ENCODE measurements at places on chromosomes 16 and 17.
A peak's percentile ranks its signal among the peaks of the same experiment; 100 is the strongest.

DNA sequence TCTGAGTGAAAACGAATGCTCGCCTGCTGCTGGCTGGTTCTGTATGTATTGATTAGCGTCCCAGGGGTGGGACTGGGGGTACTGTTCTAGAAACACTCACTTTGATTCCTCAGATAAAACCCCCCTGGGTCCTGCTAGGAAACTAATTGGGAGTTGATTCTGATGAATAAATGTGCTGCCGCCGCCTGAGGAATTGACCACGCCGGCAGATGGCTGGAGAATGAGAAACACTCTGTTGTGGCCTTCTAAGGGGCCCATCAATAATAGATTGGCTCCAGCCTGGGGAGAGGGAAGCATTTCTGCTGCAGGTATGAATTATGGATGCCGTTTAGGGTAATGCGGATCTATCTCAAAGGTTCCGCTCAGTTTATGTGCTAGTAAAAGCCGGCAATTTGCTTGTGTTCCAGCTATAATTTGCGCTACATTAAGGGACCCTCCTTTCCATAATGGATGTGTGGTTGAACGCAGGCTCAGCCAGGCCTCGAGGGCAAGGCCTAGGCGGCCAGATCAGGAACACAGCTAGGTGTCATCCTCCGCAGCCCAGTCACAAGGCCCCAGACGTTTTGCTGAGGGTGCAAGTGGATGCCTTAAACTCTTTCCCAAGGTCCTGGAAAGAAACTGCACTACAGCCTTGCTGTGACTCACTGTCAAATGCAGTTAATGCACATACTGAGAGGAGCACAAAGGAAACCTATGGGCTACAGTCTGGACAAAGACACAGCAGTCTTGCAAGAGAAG, 132.2 kb upstream of the HS3ST2 start:
- no peak for ATAC-seq

DNA sequence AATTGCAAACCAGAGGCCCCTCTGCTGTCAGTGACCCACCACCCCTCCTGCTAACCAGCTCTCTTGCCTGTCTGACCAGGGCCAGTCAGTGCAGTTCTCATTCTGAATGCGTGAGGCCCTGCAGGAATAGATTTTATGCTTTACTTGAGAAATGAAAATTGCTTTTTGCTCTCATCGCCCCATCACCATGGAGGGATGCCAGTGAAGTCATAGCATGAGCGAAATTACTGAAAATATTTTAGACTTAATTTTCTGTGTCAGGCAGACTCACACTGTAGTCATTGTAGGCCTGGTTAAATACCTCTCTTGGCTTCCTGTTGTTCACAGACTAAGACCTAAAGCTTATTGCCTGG, 490.5 kb upstream of the CDH5 start:
- ATAC-seq, result no peak

DNA sequence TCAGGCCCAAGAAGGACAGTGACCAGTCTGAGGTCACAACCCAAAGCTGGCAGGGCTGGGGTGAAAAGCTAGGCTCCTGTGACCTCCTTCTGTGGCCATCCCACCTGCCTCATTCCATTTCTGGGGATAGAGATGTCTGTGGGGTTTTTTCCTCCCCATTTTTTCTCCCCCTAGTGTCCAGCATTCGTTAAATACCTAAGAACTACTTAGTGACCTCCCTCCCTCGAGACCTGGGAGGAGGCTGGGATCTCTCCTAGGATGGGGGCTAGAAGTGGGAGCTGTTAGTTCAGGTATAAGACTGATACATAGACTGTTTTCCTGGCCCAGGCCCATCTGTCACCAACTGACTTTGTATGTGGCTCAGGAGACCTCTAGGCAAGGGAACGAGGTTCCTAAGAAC, 20.5 kb upstream of the STAC2 start:
- ATAC-seq, result no peak

DNA sequence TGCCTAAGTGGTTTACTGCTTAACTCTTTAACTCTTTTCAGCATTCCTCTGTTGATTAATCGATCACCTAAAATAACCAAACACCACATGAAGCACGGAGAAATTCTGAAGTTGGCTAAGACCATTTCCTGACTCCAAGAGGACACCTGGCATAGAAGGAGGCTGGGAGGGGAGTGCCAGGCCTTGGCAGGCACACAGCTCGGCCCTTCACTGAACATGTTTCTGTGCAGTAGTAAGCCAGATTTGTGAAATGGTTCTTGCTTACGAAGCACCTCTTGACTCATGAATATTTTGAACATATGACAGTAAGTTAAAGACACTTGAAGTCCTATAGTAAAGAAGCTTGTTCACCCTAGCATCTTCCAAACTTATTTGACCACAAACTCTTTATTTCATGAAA, 82.3 kb downstream of the FOXL1 start:
- no peak for ATAC-seq

DNA sequence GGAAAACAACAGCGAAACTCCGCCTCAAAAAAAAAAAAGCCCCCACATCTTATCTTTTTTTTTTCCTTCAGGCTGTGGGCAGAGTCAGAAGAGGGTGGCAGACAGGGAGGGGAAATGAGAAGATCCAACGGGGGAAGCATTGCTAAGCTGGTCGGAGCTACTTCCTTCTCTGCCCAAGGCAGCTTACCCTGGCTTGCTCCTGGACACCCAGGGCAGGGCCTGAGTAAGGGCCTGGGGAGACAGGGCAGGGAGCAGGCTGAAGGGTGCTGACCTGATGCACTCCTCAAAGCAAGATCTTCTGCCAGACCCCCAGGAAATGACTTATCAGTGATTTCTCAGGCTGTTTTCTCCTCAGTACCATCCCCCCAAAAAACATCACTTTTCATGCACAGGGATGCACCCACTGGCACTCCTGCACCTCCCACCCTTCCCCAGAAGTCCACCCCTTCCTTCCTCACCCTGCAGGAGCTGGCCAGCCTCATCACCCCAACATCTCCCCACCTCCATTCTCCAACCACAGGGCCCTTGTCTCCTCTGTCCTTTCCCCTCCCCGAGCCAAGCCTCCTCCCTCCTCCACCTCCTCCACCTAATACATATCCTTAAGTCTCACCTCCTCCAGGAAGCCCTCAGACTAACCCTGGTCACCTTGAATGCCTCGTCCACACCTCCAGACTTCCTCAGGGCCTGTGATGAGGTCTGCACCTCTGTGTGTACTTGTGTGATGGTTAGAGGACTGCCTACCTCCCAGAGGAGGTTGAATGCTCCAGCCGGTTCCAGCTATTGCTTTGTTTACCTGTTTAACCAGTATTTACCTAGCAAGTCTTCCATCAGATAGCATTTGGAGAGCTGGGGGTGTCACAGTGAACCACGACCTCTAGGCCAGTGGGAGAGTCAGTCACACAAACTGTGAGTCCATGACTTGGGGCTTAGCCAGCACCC, 1.2 kb upstream of the HBA1 start:
- ATAC-seq, result no peak

DNA sequence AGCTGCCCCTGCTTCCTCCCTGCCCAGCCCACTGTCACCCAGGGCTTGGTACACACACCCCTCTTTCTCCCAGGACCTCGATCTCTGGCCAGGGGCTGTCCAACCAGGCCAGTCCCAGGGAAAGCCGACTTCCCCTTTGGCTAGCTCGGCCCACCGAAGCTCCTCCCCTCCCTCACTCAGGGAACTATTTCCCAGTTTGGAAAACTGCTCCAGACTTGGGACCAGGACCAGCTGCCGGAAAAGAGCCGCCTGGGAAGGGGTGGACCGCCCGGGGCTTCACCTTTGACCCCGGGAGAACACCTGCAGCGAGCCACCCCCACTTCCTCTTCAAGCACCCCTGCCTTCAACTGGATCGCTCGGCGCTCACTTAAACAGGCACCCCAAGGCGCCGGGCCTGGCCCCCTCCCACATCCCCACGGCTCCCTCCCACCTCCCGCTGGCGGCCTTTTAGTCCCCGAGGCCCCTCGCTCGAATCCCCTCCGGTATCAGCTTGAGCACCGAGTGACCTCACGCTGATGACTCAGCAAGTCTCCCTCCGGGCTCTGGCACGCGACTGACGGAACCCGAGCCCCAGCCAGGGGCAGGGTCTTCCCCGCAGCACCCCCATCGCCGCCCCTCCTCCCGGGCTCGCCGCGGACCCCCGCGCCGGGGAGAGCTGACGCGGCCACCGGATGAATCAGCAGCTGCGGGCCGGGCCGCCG, 934 bp downstream of the MAFG start:
- peak; percentile 65 for ATAC-seq

- ATAC-seq, result no peak
Observed at GRCh38 chr16:77660311-77660710, 62.0 kb upstream of the NUDT7 start.

GRCh38 chr17:66793814-66794213, 41.1 kb upstream of the CACNG5 start:
- no peak for ATAC-seq

GRCh38 chr16:21568502-21569189, 30.7 kb upstream of the METTL9 start:
- no peak for ATAC-seq

GRCh38 chr16:78988361-78988969, 612.1 kb downstream of the MAF start:
- no peak for ATAC-seq

- no peak for ATAC-seq
Observed at GRCh38 chr16:88088161-88088581, 136.9 kb downstream of the BANP start.

- ATAC-seq, result no peak
Observed at GRCh38 chr16:62167551-62167950, 131.3 kb upstream of the CDH8 start.

DNA sequence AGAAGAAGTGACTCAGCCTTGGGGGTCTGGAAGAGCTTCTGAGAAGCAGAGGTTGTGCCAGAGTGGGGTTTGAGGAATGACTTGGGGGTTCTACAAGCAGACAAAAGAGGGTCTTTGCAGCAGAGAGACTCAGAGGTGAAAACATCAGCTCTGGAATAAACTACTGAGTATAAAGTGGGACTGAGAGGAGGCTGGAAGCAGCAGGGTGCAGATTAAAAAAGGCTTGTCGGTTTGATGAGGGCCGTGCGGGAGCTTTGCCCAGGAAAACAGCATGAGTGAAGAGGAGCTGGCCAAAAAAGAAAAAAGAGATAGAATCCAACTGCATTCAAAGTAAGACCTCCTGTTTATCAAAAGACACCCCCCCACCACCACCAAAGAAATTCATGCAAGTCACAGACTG, 13.1 kb upstream of the ACE start:
- no peak for ATAC-seq

GRCh38 chr16:89502081-89502843, 5.9 kb upstream of the SPG7 start:
- no peak for ATAC-seq

GRCh38 chr17:37458805-37459204, 30.9 kb upstream of the DUSP14 start:
- ATAC-seq, result no peak

DNA sequence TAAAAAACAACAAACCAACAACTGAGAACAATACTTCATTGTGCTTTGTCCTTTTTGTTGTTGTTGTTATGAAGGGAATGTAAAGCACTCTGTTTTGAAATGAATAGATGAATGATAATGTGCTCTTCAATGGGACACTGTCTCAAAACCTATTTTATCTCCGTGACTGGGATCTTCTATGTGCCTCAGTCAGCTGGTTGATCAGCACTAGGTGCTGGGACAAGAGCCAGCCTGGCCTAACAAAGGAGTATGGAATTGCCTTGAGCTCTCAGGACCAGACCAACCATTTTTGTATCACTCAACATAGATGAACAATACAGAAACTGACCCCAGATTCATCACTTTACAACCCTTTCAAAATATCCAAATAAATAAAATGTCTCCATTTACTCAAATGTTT, 440.2 kb downstream of the KCNJ2 start:
- ATAC-seq, result no peak

- ATAC-seq, result no peak
Observed at GRCh38 chr16:85126394-85126704, 14.1 kb upstream of the CIBAR2 start.

- ATAC-seq, result no peak
Observed at GRCh38 chr17:17172001-17172939, 33.9 kb downstream of the PLD6 start.

GRCh38 chr17:67400193-67400592, 23.1 kb downstream of the PITPNC1 start:
- ATAC-seq, result no peak

- ATAC-seq, result no peak
Observed at GRCh38 chr17:42891539-42892152, 9.0 kb upstream of the G6PC1 start.

DNA sequence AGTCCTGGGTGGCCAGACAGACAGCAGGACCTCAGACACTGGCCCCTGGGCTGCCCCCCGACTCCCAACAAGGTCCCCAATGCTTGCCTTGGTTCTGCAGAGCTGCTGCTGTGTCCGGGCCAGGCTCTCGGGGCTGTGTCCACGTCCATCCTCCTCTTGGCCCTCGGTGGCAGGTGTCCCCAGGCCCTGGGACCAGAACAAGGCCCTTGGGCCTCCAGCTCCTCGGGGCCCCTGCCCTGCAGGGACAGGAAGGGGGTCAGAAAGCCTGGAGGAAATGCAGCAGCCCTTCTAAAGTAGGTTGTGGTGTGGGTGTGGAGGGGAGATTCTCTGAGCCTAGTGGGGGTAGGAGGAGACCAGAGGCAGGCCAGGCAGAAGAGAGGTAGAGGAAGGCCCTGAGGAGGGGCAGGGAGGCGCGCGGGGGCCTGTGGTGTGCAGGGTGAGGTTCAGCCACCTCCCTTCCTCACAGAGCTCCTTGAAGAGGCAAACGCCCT, 2.5 kb upstream of the AXIN1 start:
- ATAC-seq, result no peak

DNA sequence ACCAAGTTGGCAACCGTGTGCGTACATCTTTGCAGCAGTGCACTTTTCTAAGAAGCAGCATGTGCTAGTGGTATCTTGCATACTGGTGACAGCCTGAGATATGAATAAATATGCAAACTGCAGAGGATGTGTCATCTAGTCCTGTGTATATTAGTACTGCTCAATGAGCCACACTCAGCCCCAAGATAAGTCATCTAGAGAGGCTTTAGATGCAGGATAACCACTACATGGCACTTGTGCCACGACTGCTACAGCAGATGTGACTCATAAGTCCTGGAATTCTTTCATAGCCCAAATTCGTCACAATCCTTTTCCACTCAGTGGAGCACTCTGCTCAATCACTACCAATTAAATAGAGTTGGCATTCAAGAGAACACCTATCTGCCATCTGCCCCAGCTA, 171.5 kb downstream of the AXIN2 start:
- no peak for ATAC-seq

GRCh38 chr17:8046306-8046928, 7.6 kb downstream of the ALOX15B start:
- ATAC-seq, result no peak

- no peak for ATAC-seq
Observed at GRCh38 chr17:42409523-42410318, 13.3 kb downstream of the CAVIN1 start.

DNA sequence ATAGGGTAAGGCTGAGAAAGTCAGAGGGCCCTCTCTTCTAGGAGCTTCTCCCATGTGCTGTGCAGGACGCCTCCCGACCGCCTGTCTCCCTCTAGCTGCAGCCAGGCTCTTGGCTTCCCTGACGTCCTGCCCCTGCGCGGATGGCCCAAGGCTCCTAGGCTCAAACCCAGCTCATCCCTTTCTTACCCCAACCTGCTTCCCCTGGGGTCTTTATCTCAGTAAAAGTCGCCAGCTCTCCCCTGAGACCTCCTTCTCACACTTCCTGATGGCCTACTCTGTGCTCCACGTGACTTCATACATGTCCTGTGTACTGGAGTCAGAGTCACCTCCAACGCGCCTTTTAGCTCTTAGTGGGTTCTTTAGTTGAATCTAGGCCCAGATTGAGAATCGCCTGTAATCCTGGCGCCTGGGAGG, 1.1 kb upstream of the ZNF747 start:
- ATAC-seq, result peak; percentile 74
